ENCODE measurements at places on chromosomes 6 and 20.

- no peak for DNase-seq
Observed at GRCh38 chr20:18835466-18836256, 22.1 kb downstream of the SCP2D1 start.

GRCh38 chr6:49087369-49087768 lies 375.7 kb downstream of the MMUT start:
- DNase-seq, result no peak

GRCh38 chr6:7500752-7501282 lies 40.7 kb upstream of the DSP start:
- DNase-seq, result no peak

DNA sequence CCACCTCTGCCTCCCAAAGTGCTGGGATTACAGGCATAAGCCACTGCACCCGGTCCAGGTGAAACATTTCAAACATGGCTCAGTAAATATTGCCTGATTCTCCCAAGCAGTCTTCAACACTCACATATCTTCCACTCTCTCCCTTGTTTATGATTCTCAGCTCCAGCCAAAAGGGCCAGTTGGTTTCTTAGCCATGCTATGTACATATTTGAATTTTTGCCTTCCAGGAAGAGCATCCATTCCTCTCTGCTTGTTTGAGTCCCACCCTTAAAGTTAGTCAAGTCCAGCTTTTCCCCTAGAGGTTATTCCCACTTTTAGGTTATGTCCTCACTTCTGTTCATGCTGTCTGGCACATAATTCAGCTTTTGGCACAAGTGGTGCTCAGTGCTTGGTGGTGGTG lies 5.9 kb downstream of the KIFC1 start:
- no peak for DNase-seq

- no peak for DNase-seq
Observed at GRCh38 chr6:56933650-56934049, 21.3 kb upstream of the BEND6 start.

GRCh38 chr6:116482780-116483179 lies 21.6 kb downstream of the CALHM6 start:
- DNase-seq, result no peak

- no peak for DNase-seq
Observed at GRCh38 chr6:38767560-38767959, 52.4 kb downstream of the DNAH8 start.

DNA sequence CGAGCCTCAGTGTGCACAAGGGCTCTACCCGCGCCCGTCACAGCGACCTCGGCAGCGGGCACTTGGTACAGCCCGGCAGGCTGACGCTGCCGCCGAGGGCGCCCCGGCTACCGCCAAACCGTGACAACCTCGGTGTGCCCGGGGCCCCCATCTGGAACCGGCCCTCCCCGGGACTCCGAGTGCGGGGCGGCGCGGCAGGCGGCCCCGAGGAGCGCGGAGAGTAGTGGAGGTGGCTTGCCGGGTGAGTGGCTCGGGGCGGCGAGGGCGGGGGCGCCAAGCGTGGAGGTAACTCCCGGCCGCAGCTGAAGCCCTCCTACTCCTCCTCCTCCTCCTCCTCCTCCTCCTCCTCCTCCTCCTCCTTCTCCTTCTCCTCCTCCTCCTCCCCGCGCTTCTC lies at the start of gene ISM1:
ISM1 (plus strand) TSS at position 371 of the 394 bp plus-strand sequence. CDS start 503 bp downstream, outside the sequence.
- no peak for DNase-seq

DNA sequence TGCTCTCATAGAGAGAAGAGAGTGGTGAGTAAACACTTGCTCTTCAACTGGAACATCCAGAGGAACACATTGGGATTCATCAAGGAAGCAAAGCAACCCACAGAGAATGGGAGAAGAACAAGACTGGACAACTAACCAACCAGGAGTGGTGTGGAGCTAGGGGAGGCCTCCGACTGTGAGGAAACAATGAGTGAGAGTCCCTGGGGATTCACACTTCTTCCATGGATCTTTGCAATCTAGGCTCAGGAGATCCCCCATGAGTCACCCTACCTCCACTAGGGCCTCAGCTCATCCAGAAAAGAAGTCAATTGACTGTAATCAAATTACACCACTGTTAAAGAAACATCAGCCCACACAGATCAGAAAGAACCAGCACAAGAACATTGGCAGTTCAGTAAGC lies 42.3 kb upstream of the CLVS2 start:
- no peak for DNase-seq

DNA sequence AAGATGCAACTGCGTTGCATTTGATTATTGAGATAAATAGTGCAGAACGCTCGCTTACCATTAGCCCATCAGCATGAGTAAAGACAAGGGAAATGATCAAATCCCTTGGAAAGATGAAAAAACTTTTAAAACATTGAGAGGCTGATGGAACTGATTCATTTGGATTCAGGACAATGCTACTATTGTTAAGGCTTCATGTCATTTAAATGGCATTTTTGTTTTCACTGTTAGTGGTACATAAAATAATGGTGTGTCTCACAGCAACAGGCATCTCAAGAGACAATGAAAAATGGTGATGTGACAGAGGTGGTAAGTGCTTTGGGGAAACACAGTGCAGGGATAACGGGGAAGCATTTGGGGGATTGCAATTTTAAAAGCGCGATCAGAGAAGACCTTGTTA lies 159.7 kb upstream of the KCNG1 start:
- DNase-seq, result no peak

DNA sequence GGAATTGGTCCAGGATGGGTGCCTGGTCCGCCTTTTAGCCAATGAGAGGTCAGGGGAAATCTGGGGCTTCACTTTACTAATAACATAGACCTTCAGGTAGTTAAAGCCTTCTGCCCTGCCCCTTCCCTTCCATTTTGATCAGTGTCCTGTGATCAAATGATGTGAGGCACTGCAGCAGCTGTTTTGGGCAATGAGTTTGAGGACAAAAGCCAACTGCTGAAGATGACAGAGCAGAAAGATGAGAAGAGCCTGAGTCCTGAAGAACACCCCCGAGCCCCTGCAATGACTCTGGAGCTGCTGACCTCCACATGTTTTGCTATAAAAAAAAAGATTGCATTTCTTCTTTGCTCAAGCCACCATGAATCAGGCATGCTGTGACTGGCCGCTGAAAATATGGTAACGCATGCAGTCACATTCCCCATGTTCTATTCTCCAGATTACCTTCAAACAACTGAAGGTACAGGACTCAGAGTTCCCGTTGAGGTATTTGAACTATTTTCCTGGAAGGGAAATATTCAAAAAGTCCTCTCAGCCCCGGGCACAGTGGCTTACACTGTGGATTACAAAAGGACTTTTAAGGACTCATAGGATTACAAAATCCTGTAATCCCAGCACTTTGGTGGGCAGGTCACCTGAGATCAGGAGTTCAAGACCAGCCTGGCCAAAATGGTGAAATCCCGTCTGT lies 45.7 kb upstream of the B4GALT5 start:
- DNase-seq, result no peak

GRCh38 chr6:137402143-137402680 lies 92.0 kb downstream of the OLIG3 start:
- DNase-seq, result no peak

DNA sequence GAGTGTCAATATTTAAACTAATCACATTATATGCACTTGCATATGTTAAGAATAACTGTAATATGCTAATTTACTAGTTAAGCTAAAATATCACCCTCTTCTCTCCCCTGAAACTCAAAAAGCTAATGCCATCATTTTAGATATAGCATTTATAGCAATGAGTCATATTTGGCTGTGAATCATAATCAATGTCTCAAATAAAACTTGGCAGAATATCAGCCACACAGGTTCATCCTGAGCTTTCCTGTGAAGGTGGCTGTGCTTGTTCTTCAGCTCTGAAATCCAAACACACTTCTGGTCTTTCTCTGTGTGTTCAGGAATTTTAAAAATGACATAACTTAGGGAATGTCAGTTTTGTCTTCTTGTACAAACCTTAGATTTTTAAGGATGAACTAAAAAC lies 12.8 kb upstream of the PNRC1 start:
- no peak for DNase-seq

- DNase-seq, result no peak
Observed at GRCh38 chr20:39016041-39016440, 53.9 kb downstream of the DHX35 start.

DNA sequence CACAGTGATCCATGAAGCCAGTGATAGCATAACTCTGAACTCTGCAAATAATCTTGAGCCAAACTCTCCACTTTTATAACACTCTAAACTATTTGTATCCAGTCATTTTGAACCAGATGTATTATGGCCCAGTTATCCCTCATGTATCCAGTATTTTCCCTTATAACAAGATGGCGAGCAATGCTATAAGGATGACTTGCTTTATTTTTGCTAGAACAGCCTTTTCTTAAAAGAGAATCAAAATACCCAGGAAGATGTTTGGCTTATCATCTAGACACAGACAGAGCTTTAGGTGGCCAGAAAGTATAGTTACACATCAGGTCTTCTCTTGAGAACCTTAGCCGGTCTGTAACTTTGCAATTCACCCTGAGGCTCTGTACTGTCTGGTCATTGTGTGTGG lies 81.0 kb downstream of the DOK5 start:
- DNase-seq, result no peak

- no peak for DNase-seq
Observed at GRCh38 chr6:139367810-139368351, 6.6 kb downstream of the CITED2 start.

- DNase-seq, result no peak
Observed at GRCh38 chr20:8388141-8388540, 256.1 kb downstream of the PLCB1 start.

GRCh38 chr6:97923249-97923648 lies 640.2 kb upstream of the MMS22L start:
- DNase-seq, result no peak

GRCh38 chr6:12280458-12280857 lies 9.7 kb upstream of the EDN1 start:
- no peak for DNase-seq

GRCh38 chr20:45049904-45050471 lies 50.9 kb downstream of the KCNS1 start:
- DNase-seq, result no peak

- DNase-seq, result no peak
Observed at GRCh38 chr20:16167423-16168130, 405.7 kb downstream of the KIF16B start.

DNA sequence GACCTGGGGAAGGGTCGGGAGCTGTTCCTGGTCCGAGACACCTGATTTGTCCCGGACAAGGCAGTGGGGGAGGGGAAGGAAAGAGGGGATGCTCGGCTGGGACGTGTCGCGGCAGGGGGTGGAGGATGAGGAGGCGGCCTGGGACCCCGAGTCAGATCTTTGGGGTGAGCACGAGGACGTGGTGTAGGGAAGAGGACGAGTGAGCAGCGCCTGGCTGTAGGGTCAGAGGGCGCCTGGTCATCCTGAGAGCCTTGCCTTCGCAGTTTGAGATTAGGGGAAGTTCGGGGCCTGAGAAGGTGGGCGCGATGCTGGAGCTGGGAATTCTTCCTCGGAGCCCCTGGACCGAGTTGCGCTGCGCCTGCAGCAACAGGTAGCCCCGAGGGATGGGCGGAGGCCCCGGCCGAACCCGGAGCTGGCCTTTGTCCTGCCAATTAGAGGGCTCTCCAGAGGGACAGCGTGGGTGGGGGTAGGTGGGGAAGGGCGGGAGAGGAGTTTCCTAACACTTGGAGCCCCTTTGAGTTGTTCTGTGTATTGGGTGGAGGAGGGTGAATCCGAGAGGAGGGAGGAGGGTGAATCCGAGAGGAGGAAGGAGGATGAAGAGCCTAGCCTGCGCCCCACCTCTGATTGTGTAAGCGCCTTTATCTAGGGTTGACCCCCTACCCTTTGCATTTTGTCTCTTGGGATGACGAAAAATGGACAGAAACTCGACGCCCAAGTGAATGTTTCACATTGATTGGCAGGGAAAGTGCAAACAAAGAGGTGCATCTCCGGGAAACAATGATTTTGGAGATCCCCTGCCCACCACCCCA lies 72.0 kb downstream of the SOX4 start:
- DNase-seq, result no peak

DNA sequence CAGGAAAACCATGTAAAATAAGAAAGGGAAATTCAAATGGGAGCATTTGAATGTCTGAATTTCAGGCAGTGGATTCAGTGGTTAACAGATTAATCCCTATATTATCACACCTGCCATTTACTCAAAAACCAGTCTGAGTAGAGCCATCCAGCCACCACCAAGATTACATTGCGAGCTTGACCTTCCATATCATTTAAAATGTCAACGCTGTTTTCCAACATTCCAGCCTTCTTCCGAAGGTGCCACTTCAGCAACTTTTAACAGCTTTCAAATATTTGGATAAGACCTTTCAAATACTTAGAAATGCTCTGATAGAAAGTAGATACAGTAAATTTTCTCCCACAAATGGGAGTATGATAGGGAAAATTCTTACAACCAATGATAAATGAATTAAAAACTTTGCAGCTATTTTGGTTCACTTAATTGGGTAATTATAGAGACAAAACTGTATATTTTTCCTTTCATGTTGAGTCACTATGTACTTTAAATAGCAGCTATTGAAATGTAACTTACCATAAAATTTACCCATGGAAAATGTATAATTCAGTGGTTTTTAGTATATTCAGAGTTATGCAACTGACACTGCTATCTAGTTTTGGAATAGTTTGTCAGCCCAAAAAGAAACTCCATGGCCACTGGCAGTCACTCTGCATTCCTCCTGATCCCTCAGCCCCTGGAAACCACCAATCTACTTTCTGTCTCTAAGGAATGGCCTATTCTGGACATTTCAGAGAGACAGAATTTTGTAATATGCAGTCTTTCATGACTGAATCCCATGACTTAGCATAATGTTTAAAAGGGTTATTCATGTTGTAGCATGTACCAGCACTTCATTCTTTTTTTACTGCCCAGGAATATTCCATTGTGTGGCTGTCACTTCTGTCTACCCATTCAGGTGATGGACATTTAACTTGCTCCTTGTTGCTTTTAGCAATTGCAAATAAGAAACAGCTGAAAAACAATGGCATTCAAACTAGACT lies 21.5 kb downstream of the EZR start:
- no peak for DNase-seq

DNA sequence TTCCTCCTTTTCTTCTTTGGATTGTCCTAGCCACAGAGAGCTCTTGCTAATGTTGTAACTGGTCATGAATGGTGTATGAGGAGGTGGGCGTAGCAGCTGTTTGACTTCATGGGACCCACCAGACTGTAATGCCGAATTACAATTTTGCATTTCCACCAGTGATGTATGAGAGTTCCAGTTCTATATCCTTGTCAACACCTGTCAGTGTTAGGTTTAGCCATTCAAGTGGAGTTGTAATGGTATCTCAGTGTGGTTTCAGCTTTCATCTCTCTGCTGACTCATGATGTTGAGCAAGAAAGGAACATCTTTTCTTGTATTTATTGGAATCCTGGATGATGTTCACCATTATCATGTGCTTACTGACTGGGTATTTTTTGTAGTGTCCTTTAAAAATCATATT lies 5.1 kb downstream of the IGF2R start:
- DNase-seq, result no peak

DNA sequence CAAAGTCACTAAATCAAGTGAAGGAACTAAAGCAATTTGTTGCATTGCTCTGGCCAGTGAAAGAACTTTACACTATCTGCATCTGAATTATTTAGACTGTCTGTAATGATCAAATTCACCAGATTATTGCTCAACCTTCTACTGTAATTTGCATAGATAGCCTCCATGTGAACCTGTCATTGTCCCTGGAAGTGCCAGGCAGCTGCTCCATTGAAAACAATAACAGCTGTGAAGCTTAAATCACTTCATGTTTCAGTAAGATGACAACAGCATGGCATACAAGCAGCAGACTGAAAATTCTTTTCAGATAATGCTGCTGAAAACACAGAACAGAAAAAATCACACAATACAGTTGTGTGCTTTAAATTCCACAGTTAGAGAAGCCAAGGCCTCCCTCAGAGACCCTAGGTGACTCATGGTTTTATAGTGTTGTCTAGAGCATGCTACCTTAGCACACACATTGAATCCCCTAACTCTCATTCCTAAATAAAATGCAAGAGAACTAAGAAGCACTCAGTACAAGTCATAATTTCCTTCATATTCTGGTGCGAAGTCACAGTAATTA lies 248.9 kb downstream of the TPBG start:
- DNase-seq, result no peak
